ENCODE measurements at places on chromosomes 6 and 20.
A peak's percentile ranks its signal among the peaks of the same experiment; 100 is the strongest.

DNA sequence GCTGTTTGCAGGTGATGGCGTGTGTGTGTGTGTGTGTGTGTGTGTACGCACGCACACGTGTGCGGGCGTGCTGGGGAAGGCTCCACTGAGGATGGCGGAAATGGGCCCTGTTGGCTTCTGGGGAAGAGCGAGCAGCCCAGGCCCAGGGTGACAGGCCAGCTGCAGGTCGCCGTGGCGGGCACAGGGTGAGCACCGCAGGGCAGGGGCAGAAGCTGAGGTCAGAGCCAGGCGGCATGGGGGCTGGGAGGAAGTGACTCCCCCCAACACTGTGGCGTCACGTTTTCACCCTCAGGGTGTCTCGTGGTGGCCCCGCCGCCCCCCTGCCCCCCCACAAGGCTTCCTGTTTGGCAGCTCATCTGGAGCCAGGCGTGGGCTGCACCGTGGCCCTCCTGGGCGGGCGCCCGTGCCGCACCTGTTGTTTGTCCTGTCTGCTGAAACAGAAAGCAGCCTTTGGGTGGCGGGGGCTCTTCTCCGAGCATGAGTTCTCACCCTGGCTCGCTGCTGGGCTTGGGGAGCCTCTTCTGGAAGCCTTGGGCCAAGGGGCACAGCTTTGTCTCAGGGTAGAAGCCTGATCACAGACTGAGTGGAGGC is 7.1 kb downstream of the RBM38 start:
- peak; percentile 14 for DNase-seq

GRCh38 chr20:7975851-7976414 is 35.7 kb upstream of the HAO1 start:
- DNase-seq, result peak; percentile 5

DNA sequence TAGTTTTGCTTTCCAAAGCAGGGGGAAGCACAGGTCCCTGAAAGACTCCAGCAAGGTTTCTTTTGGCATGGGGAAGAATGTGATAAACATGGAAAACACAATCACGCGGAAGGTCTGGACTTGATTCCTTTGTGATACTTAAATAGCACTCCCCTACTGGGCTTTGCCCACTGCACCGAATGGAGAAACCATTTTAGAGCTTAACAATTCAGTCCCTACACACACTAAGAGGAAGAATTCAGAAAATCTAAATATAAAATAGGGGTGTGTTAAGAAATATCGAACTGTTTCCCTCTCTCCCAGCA is 71.4 kb upstream of the NHSL1 start:
- no peak for DNase-seq

- no peak for DNase-seq
Observed at GRCh38 chr6:2546901-2547300, 203.8 kb downstream of the MYLK4 start.

- DNase-seq, result no peak
Observed at GRCh38 chr6:1500913-1501312, 108.8 kb upstream of the FOXC1 start.

Data from choroid plexus epithelial cell (primary cell).